ENCODE measurements at places on chromosomes 5 and 9.

- peak; percentile 10 for DNase-seq
Measured at GRCh38 chr9:130239741-130240241, 25.8 kb upstream of the HMCN2 start.

GRCh38 chr5:113092683-113093082 lies 116.1 kb downstream of the DCP2 start:
- no peak for DNase-seq

- DNase-seq: no peak
Measured at GRCh38 chr5:3412146-3412545, 183.5 kb upstream of the IRX1 start.

GRCh38 chr5:145166110-145166509 lies 669.0 kb downstream of the PRELID2 start:
- DNase-seq: no peak

GRCh38 chr9:114185570-114186490 lies 30.5 kb downstream of the COL27A1 start:
- no peak for DNase-seq

- DNase-seq: no peak
Measured at GRCh38 chr9:18045326-18045725, 428.6 kb upstream of the ADAMTSL1 start.

GRCh38 chr5:102747386-102748166 lies 7.5 kb upstream of the PAM start:
- no peak for DNase-seq

DNA sequence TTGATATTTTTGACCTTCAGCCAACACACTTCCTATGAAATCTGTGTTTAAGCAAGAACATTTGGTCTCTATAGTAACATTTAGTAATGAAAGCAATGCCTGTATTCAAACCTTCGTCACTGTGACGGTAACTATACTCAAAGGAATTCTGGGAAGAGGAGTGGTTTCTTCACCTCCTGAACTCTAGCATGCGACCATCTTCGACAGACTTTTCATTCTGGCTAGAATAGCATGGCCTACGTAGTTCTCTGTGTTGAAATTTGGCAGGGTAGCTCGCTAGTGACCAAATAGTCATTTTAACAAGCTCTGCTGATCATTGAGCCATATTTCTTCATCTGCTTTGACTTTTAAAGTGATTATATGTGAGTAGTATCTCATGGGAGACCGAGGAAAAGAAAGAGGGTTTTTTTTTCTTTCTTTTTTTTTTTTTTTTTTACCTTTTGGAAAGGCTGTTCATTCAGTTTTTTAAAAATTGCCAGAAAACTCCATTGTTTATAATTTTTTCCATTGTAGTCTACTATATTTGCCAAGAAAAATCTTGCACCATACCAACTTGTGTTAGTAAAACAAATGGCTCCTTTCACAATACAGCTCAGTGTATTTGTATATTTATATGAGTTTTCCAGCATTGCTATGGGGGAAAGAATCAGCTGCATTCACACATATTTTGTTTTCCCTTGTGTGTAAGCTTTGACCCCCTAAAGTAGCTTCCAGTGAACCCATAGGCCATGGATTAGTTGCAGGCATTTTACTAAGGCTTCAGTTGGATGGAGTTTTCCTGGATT lies 166.8 kb downstream of the NNT start:
- DNase-seq: no peak

GRCh38 chr9:101706997-101707396 lies 31.4 kb downstream of the GRIN3A start:
- no peak for DNase-seq

DNA sequence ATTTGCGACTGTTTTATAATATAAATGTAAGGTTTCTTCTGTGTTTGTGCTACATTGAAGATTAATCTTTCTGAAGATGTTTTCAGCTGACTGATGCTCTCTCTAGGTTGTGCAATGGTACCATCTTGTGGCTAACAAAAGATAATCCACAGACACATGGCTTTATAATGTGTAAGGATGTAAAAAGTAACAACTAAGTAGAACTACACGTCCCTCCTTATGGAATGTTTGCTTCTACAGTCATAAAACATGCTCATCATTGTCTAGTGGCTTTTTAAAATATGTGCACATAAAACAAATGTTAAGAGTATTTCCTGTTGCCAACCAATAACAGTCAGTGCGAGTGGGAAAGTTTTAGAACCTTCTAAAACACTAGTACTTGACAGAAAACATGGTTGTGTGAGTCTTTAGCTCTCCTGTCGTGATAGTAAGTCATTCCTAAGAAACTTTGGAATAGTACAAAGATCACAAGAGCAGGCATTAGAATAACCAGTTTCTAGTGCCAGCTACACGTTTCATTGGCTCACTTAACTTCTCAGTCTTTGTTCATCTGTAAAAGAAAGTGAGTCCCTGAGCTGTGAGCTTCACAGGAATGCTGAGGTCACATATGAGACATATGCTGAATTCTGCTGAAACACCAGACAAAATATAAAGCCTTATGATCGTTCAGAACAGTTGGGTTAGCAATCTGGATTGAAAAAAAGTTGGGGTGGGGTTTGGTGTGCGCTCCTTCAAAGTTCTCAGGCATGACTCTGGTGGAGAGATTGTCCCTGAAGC lies 75.7 kb upstream of the GLIS3 start:
- no peak for DNase-seq

DNA sequence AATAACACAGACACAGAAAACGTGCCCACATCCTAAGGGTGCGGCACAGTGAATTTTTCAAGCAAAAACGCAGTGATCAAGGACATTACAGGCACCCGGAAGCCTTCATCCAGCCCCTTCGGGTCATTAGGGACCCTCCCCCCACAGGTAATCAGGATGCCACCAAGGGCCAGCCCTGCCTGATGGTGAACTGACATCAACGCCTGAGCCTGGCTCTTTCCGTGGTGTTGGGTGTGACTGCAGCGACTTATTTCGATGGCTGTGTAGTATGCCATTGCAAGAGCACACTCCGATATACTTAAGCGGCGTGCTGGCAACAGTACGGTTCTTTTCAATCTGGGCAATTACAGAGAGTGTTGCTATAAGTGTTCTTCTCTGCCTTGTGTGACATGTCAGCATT lies 310.0 kb upstream of the IRX1 start:
- no peak for DNase-seq

GRCh38 chr9:135338546-135338945 lies 141.0 kb upstream of the PPP1R26 start:
- DNase-seq: no peak

- DNase-seq: no peak
Measured at GRCh38 chr5:36683821-36684434, 77.5 kb downstream of the SLC1A3 start.

GRCh38 chr9:35357826-35358225 lies 132.1 kb upstream of the RUSC2 start:
- DNase-seq: no peak

DNA sequence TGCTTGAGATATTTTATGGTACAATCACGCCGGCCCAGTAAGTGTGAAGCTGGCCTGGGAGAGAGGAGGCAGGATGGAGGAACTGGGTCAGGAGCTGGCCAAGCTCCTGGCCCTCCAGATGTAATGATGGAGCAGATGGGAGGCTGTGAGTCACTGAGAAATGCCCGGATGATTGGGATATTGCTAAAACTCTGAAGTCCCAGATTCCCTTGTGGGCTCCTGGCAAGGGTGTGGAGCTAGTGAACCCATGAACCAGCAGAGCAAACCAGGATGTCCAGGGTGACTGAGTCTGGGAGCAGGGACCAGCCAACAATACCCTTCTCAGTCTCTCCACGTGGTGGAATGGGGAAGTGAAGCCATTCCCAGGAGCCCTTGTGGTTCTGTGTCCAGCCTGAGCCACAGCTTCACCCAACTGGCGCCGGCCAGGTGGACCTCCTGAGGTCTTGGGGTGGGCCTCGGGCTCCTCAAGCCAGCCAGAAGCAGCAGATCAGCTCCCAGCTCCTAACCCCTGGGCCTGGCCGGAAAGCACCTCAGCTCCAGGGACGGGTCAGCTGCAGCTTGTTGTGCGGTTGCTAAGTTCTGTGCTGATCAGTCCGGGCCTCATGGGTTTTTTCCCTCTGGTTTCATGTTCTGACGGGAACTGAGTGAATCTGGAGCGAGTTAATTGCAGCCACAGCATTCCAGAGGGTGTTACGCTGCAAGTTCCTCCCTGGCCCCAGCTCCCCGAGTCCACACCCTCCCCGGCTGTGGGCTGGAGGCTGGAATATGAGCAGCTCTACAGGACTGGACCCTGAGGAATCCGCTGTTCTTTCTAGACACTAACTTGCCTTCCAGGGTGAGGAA lies 37.6 kb downstream of the DUSP1 start:
- no peak for DNase-seq

- no peak for DNase-seq
Measured at GRCh38 chr5:107542428-107542827, 128.3 kb downstream of the EFNA5 start.

- no peak for DNase-seq
Measured at GRCh38 chr5:17147170-17147569, 70.3 kb upstream of the BASP1 start.

- DNase-seq: no peak
Measured at GRCh38 chr9:132881826-132882225, 3.1 kb downstream of the SPACA9 start.

- no peak for DNase-seq
Measured at GRCh38 chr5:76960004-76960625, 7.3 kb downstream of the CRHBP start.

GRCh38 chr5:180604271-180604670 lies 13.0 kb upstream of the SCGB3A1 start:
- DNase-seq: no peak

DNA sequence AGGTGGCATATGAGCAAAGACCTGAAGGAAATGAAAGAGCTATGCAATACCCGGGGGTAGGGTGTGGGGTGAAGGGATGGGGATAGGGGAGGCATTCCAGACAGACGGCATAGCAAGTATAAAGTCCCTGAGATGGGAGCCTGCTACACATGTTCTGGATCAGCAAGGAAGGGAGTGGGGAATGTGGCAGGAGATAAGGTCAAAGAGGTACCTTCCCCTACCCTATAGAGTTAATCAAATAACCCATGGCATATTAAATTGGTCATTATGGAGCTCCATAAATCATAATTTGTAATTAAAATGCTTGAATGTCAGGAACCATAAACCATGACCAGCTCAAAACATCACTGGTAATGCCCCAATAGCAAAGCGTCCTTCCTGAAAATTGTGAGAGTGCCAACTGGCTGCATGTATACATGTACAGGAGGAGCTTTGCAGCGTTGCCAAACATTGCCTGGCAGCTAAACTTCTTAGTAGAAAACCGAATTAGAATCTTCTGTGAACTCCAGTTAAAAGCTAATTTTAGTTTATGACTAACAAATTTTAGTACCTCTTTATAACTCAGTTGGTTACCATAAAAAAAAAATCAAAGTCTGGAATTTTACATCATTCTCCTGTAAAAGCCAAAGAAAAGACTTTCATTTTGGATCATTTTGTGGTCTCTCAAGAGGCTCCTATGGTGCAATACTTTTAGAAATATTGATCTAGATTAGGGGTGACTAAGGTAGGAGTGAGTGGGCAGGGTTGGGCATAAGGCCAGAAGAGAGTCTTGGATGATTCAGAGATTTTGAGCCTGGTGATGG lies 4.7 kb downstream of the DNAI1 start:
- no peak for DNase-seq

- DNase-seq: no peak
Measured at GRCh38 chr9:16848179-16848578, 22.3 kb downstream of the BNC2 start.

- DNase-seq: no peak
Measured at GRCh38 chr9:17625644-17626388, 47.0 kb downstream of the SH3GL2 start.

GRCh38 chr5:121018004-121018403 lies 553.9 kb downstream of the PRR16 start:
- DNase-seq: no peak

- DNase-seq: no peak
Measured at GRCh38 chr5:16812448-16812847, 123.6 kb downstream of the MYO10 start.

DNA sequence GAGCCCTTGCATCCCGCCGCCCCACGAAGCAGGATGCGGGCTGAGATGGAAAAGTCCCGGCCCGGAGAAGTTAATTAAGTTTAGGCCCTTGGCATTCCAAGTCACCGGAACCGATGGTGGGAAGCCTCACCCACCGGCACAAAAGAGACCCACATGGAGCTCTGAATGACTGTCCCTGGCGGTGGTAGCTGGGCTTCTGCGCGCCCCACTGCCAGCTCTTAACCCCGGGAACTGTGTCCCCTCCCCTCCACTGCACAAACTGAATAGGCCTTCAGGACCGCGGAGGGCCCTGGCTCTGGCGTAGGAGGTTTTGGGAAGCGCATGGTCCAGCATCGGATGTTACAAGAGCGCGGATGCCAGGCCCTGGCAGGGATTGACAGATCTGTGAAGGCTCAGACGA lies 291.1 kb upstream of the TUT7 start:
- DNase-seq: no peak

GRCh38 chr9:8030095-8030494 lies 230.5 kb upstream of the DMAC1 start:
- no peak for DNase-seq

DNA sequence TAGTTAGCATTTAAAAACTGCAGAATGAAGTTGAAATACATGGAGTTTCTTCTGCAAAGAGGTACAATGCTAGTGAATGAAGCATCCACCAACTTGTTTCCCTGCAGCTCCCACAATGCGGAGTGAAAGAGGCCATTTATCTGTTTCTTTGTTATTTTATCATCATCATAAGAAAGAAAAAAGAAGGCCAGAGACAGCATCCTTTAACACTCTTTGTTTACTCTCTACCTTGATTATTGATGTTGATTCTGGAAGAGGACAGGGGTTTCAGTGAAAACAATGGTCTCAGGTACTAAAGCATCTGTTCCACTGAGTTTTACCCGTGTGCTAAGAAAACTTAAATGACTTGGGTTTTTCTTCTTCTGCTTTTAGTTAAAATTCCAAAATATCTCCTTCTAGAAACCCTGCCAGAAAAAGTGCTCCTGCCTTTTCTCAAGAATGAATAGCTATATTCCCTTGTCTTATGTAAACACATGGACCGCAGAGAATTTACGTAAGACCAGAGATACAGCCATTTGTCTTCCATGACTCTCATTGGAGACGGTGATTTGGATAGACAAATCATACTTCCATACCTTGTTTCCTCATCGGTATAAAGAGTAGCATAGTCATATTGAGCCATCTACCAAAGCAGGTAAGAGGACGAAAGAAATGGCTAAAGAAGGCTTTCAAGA lies 81.1 kb downstream of the EFNA5 start:
- no peak for DNase-seq

- no peak for DNase-seq
Measured at GRCh38 chr5:36689225-36689624, 82.8 kb downstream of the SLC1A3 start.

GRCh38 chr5:62260513-62260912 lies 45.5 kb upstream of the KIF2A start:
- no peak for DNase-seq

DNA sequence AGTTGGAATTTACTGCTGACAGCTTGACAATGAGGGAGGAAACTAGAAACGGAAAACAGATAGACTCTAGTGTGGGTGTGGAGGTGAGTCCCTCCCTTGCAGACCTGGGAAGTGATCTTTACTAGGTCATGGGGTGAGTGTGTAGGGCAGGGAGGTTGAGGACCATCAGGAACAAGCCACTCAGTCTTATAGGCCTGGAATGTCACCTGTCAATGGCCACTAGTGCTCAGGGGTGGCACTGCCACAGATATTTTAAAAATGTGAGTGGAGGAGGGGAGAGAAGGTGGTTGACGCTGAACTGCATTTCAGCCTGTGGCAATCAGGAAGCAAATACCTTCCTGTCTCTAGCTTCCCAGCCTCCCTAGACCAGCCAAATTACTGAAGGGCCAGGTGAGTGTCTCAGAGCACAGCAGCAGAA lies 9.0 kb downstream of the OR2S2 start:
- DNase-seq: no peak

GRCh38 chr9:35680331-35681105 lies 6.8 kb downstream of the CA9 start:
- DNase-seq: no peak

All from activated CD4-positive, alpha-beta T cell treated with anti-CD3 and anti-CD28 coated beads, Interleukin-2, amount 50 U/mL, for 1 hour (primary cell).